ENCODE measurements at places on chromosomes 3 and 15.
A peak's percentile ranks its signal among the peaks of the same experiment; 100 is the strongest.

- no peak for DNase-seq
Measured at GRCh38 chr3:10928407-10928960, 64.1 kb upstream of the SLC6A1 start.

GRCh38 chr3:11291808-11292207 lies 19.6 kb downstream of the ATG7 start:
- DNase-seq, result no peak

- no peak for DNase-seq
Measured at GRCh38 chr3:190458040-190458439, 8.3 kb upstream of the TMEM207 start.

GRCh38 chr3:14907043-14907966 lies 40.1 kb upstream of the NR2C2 start:
- DNase-seq, result no peak

GRCh38 chr15:98653686-98654085 lies 5.3 kb downstream of the IGF1R start:
- no peak for DNase-seq

DNA sequence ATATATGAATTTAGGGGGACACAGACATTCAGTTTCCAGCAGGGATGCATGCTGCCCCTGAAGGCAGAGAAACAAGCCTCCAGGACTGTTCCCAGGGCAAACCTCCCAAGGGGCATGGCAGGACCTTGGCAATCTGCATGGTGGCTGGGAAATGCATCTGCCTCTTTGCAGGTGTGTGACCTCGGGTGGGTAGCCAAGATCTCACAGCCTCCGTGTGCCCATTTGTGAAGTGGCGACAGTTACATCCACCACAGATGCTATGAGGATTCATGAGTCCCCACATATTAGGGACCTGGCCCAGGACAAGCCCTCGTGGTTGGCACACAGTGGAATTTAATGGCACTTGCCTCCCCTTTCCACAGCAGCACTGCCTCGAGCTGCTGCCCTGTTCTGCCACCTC lies 29.9 kb downstream of the SLC28A1 start:
- no peak for DNase-seq

DNA sequence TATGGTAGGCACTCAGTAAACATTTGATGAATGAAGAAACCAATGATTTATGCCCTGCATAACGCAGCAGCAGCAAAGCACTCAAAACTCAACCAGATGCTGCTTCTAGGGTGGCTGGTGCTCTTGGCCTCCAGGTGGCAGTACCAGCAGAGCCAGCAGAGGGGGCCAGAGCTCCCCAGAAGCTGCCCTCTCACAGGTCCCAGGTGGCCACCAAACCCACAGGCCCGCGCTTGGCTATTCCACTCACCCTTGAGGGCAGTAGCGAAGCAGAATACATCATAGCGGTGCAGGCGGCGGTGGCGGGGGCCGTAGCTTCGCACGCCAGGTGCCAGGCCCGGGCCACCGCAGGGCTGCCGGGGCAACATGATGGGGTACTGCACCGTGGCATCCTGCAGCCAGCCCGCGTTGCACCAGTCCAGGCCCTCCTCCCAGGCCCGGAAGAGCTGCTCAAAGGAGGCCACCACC lies 16.6 kb downstream of the HAPLN3 start:
- DNase-seq, result peak; percentile 47

DNA sequence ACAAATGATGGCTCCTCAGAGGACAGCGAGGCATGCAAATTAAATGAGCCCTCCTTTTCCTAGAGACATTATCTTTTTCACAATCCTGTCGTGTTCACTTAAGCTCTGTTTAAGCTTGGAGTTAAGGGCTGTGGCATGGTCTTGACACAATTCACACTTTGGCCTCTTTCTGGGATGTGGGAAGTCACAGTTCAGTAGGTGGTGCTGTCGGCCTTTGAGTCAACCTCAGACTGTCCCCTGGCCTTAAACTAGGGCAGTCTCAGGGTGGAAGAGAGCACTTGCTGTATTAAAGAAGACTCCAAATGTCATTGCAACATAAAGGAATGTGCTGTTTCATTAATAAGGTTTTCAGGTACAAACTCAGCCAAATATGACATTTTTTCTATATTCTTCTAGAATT lies 351.0 kb downstream of the MCTP2 start:
- no peak for DNase-seq

- DNase-seq, result no peak
Measured at GRCh38 chr15:26223720-26224119, 360.6 kb upstream of the ATP10A start.

DNA sequence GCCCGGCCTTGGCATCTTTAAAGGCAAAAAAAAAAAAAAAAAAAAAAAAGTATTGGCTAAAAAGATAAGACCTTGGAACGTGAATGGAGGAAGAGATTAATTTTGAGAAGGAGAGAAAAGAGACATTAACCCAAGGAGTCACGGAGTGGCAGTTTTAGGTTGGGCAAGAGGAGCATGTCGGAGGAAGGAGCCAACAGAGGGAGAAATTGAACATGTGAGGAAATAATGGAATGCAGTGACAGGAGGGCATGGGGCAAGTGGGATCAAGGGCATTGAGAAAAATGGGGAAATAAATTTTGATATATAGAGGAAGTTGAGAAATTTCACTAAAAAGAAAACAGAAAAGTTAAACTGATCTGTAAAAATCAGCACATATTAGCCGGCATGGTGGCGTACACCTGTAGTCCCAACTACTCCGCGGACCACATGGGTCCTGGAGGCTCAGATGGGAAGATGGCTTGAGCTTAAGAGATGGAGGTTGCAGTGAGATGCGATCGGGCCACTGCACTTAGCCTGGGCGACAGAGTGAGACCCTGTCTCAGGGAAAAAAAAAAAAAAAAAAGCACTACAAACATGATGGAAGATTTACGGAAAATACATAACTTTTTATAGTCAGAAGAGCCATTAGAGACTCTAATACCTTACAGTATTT lies 1.2 kb downstream of the HAUS2 start:
- no peak for DNase-seq

- peak; percentile 81 for DNase-seq
Measured at GRCh38 chr15:73926219-73927002, at the start of gene LOXL1. Gene LOXL1 (plus strand): TSS chr15:73926462. CDS start chr15:73926784, 322 bp downstream.

DNA sequence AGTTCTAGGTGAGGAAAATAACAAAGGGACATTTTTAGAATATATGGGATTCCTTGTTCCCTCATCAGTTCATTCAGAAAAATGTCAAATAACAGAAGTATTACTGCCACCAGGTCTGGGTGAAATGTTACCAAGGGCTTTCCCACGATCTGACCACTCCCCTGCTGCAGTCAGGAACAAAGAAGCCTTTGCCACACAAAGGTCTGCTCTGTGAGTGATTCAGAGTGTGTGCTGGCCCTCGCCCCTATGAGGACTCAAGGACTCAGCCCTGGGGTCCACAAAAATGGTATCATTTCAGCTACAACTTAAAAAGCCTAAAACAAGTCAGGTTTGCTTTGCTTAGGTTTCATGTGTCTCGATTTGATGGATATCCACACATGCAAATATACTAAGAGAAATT lies 5.0 kb downstream of the MKRN3 start:
- DNase-seq, result no peak

GRCh38 chr3:153621953-153622352 lies 459.9 kb downstream of the RAP2B start:
- no peak for DNase-seq

DNA sequence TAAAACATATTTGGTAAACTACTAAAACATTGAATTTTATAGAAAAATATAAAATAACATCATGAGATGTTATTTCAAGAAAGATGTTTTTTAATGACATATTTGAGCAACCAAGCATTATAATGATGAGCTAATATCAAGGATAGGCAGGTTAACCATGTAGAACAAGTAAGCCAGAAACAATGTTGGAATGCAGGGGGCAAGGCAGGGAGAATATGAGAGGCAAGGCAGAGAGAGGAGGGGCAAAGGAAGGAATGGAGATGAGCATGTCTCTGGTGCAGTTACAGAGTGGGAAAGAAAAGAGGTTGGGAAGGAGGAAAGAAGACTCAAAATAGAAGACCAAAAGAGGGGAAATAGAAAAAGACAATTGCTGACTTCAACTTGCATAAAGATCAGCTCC lies 390.4 kb downstream of the MCTP2 start:
- no peak for DNase-seq

DNA sequence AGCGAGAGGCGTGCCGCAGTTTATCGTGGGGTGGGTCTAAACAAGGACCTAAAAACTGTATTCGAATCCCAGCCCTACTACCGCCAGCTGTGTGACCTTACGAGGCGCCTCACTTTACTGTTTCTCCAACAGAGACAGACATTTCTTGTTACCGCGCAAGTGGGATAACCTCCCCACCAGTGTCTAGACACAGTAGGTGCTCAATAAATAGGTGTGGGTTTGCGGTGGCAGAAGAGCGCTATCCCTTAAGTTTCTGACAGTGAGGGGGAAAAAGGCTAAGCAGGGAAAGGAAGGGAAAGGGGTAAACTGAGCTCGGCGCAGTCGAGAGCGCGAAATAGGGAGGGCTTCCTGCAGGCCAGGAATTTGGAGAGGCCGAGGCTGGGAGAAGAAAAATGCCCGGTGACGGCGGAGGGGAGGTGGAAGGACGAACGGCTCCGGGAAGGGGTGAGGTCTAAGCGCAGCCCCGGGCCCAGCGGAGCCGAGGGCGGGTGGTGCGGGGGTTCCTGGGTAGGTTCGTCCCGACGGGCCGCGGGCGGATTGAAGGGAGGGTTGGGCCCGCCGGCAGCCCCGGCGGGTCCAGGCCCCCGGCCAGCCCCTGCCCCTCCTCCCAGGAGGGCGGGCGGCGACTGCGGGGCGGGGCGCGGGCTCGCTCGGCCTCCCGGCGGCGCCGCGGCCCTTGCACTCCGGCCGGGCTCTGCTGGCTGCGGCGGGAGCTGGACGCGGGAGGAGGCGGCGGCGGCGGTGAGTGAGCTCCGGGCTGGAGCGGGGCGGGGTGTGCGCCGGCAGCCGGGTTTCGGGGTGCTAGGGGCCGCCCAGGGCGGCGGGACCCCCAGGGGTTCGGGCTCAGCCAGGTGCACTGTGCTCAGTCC lies at the start of gene CGNL1:
CGNL1 (plus strand) TSS at position 679 of the 869 bp plus-strand sequence. CDS start 61,495 bp downstream, outside the sequence.
- DNase-seq, result no peak

GRCh38 chr3:23615068-23615467 lies 190.7 kb upstream of the UBE2E1 start:
- no peak for DNase-seq

GRCh38 chr3:72411843-72412242 lies 436.4 kb downstream of the SHQ1 start:
- no peak for DNase-seq

DNA sequence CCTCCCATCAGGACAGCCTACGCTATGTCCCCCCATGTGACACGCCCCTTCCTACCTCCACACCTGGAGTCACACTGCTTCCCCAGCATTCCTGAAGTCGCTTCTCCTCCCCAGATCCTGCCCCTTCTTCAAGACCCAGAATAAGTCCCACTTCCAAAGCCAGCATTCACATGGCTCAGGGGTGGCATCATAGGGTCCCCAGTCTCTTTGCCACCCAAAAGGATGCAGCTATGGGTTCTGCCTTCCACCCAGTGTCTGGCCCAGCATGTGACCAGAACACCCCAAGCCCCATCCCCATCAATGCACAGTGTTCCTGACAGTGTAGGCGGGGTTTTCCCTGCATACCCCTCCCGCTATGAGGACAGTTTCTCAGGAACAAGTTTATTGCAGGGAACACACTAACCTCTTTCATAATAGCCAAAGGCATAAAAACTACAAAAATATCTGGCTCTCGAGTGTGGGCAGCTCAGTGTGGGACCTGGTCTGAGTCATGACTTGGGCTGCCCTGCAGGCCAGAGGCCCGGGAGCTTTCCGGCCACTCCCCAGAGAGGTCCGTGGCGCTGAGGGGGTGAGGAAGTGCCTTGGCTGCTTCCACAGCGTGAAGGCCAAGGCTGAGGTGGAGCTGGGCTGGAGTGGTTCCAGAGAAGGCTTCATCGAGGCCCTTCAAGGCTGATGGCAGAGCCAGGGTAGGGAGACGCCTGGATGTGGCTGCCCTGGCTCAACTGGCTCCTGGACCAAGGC lies 5.8 kb downstream of the ISLR start:
- peak; percentile 78 for DNase-seq

- no peak for DNase-seq
Measured at GRCh38 chr3:192409201-192409837, 318.0 kb downstream of the FGF12 start.

DNA sequence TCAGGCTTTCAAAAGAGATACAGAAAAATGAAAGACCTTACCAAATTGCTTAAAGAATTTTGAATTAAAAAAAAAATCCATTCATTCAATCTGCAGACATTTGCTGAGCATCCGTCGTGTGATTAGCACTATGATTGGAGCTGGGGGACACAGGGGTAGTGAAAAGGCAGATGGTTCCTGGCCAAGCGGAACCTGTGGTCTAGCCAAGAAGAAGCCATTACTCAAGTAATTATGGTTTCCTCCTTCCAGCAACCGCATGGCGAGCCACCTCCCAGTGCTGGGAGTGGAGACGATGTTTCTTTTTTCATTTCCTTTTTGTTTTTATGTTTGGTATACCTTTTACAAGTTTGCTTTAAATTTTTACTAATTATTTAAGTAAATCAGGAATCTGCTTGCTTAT lies 140.2 kb downstream of the CACNA2D3 start:
- DNase-seq, result no peak

DNA sequence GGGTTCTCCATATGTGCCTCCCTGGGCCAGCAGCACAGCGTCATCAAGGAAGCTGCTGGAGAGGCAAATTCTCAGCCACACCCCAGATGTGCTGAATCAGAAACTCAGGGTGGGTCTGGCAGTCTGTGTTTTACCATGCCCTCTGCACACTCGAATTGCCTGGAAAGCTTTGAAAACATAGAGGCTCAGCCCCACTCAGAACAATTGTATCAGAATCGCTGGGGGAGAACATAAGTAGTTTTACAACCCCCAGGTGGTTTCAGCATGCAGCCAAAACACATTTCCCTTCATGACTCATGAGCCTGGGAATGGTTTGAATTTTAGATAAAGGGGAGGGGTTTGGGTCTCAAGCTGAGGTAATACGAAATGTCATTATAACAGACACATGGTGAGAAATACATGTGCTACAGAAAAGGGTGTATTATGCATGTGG lies 9.6 kb downstream of the TGM4 start:
- peak; percentile 94 for DNase-seq

GRCh38 chr3:170257145-170257544 lies 34.9 kb downstream of the PRKCI start:
- DNase-seq, result no peak

- DNase-seq, result no peak
Measured at GRCh38 chr3:108012304-108012703, 78.5 kb downstream of the CD47 start.

GRCh38 chr15:34311563-34311962 lies 26.0 kb downstream of the SLC12A6 start:
- no peak for DNase-seq

DNA sequence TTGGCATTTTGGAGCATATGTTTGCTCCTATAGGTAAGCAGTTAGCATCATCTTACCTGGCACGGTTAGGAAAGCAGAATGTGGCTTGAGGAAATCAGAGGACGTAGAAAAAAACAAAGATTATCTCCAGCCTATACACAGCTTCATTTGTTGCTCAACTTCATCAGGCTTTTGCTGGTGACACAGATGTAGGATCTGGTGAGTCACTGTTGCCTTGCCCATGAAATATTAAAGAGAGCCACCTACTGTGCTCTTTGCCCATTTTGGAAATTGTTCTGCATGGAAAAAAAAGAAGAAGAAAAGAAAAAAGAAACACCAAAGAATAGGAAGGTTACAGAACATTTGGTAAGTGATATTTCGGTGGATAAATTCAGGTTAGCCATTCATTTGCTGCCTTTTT lies 3.8 kb downstream of the IL1RAP start:
- peak; percentile 59 for DNase-seq

All from brain microvascular endothelial cell (primary cell).